ENCODE measurements at places on chromosomes 6 and 20.

GRCh38 chr6:137724018-137724403 lies 143.0 kb upstream of the TNFAIP3 start:
- no peak for DNase-seq

DNA sequence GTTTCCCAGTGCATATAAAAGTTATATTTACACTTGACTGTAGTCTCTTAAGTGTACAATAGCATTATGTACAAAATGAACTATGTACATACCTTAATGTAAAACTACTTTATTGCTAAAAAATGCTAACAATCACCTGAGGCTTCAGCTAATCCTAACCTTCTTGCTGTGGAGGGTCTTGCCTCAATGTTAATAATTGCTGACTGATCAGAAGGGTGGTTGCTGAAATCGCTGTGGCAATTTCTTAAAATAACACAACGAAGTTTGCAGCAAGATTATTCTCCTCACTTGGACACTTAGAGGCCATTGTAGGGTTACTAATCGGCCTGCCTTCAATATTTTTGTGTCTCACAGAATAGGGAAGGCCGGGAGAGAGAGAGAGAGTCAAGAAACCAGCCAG lies 24.7 kb upstream of the MICB start:
- no peak for DNase-seq

GRCh38 chr6:127343809-127344659 lies 625 bp upstream of the ECHDC1 start:
- no peak for DNase-seq

GRCh38 chr20:53124075-53124551 lies 152.0 kb downstream of the TSHZ2 start:
- no peak for DNase-seq

- DNase-seq, result no peak
These were observed 8.6 kb downstream of the CDC40 start for GRCh38 chr6:110188791-110189190.

DNA sequence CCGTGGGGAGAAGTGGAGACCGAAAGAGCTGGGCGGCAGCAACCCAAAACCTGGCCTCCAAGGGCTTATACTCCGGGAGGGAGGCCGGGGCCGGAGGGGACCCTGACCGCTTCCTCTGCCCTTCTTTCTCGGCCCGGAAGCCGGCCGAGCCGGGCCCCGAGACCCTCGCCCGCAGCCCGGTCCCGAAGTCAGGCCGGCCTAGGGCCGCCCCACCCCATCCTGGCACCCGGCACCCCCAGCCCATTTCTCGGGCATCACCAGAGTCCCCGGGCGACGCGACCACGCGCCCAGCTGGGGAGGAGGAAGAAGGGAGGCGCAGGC lies 572 bp upstream of the ZDHHC14 start:
- no peak for DNase-seq

DNA sequence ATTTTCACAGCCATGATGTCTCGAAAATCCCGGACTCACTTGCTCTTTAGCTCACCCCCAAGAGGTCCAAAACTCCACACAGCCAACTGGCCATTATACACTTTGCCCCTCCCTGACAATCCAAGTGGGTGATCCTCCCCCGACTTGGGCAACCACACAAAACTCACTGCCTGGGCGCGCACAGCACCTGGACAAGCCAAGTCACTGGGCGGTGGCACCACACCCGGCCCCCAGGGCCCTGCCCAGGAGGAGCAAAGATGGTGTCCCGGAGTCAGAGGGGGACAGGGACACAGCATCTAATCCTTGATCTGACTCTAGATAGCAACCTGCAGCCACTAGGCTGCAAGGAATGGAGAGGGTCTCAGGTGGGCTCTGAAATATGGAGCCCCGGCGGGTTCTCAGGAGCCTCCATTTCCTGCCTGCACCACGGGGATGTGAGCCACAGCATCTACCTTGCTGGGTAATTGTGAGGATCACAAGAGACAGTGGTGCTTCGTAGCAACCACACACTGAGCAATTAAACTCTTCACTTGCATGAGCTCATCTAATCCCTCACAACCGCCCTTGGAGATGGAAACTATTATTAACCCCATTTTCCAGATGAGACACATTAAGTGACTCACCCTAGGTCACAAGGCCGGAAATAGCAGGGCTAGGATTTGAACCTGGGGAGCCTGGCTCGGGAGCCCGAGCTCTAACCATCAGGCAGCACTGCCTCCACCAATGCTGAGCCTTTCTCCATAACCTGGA lies 66.6 kb downstream of the BMP7 start:
- DNase-seq, result no peak

Data from caudate nucleus (tissue), 63 donors.